ENCODE measurements at places on chromosomes 1 and 21.

DNA sequence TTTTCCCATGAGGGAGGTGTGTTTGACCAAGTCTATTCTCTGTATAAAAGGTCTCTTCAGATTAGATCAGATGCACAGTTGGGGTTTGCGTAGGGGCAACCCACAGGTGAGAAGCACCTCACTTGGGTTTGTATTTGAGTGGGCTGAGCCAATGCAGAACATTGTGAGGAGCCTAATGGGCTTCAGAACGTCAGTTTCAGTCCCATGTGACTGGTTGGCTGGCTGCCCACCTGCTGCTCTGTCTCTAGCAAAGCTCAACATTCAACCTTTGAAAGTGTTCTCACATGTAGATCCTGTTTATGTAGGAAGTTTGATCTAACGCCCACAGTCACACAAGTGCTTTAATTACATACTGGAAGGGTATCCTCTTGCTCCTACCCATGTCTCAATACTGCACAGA lies 105.5 kb downstream of the FASLG start:
- no peak for DNase-seq

GRCh38 chr1:226199971-226200370 lies 13.4 kb upstream of the ACBD3 start:
- no peak for DNase-seq

GRCh38 chr1:8956461-8957349 lies 11.0 kb downstream of the CA6 start:
- no peak for DNase-seq

GRCh38 chr1:89721351-89721750 lies 88.4 kb downstream of the LRRC8C start:
- DNase-seq = peak; percentile 70

- DNase-seq = peak; percentile 42
These were observed 224.5 kb upstream of the CSF3R start for GRCh38 chr1:36707221-36707620.

DNA sequence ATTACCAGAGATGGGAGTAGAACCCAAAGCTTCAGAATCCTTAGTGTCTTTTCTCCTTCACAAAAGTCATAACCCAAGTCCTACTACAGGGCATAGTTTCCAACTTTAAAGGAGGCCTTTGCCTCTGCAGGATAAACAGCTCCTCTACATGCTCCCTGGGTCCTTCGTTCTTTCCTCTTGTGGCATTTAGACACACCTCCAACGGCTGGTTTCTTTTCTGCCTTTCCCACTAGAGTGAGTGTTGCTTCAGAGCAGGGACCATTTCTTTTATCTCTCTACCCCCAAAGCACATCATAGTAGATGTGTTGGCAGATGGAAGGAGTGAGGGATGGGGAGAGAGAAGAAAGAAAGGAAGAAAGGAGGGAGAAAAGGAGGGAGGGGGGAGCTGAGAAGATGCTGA lies 144.7 kb upstream of the SPATA6 start:
- DNase-seq = no peak

DNA sequence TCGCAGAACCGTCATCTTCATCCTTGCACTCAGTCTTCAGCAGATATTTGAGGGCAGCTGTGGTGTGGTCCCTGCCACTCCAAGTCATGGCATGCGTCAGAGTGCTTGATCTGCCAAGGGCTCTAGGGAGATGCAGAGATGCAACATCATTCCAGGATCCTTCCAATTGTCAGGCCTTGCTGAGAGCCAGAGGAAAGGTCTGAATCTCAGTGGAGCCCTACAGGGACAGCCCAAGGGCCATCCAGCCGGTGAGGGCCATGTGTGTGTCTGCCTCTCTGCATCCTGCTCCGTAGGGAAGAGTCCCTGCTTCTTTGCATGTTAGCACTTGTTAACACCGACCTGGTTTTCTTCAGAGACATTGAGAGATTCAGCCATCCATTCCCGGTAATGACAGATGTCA lies 17.6 kb downstream of the MAPKAPK2 start:
- DNase-seq = no peak

GRCh38 chr1:64392109-64392508 lies 77.8 kb upstream of the CACHD1 start:
- no peak for DNase-seq

DNA sequence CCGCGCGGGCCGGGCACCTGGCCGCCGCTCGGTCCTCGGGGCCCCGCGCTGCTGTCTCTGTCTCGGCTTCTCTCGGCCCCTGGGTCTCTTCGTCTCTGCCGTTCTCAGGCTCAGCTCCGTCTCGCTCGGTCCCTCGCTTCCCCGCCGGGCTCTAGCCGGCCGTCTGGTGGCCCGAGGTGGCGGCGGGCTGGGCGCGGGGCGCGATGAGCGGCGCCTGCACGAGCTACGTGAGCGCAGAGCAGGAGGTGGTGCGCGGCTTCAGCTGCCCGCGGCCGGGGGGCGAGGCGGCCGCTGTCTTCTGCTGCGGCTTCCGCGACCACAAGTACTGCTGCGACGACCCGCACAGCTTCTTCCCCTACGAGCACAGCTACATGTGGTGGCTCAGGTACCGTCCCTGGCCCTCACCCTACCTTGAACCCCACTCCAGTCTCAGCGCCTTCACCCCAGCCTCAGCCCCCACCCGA lies 355 bp downstream of the SHISAL2A start:
- no peak for DNase-seq

- no peak for DNase-seq
These were observed 96.0 kb upstream of the USP24 start for GRCh38 chr1:55311057-55311641.

DNA sequence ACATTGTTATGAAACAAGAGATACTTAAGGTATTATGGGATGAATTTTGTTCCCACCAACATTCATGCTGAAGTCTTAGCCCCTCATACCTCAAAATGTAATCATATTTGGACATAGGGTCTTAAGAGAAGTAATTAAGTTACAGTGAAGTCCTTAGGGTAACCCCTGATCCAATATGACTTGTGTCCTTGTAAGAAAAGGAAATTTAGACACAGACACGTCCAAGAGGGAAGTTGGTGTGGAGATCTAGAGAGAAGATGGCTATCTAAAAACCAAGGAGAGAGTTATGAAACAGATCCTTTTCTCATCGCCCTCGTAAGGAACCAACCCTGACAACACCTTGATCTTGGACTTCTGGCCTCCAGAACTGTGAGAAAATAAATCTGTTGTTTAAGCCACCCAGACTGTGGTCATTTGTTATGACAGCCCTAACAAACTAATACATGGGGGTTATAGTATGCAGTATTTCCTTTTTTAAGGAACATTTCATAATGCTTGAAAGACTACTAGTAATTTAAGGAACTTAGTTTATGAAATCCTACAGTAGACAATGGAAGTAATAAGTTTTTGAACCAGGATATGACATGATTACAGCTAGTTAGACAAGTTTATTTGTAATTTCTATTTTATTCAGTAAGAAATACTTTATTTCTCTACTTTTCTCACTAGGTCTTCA lies 875.5 kb upstream of the ADGRL2 start:
- peak; percentile 23 for DNase-seq

DNA sequence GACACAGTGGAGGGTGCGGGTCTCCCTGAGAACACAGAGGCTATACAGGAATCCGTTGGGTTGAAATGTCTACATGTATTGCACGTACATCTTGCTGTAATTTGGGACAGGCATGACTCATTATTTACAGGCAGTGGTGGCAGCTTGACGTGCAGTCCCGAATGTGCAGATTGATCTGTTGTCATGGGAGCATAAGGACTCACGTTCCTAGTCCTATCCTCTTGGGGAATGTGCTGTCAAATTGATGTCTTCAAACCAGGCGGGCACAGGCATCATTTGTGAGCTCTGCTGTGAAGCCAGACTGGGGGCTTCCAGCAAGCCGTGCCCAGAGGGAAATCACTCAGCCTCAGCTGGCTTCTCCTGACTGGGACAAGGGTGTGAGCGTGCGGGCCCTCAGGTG lies 40.5 kb downstream of the S100B start:
- no peak for DNase-seq

DNA sequence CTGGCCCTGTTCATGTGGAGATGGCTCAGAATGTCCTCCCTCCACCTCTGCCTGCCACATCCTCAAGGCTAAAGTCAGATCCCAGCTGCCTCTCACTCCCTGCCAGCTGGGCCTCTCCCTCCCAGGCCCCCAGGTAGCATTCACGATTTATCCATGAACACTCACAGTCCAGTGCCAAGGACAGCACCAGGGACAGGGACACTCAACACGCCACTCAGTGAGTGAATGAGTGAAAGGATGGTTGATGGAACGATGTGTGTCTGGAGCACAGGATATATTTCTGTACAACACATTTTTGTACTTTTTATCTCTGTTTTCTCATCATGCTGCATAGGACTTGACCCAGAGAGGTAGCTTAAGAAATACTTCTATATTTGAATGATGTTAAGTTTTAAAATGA lies 10.1 kb downstream of the CYP4A11 start:
- DNase-seq = no peak

- peak; percentile 63 for DNase-seq
These were observed 96.4 kb upstream of the HOOK1 start for GRCh38 chr1:59718064-59718988.

DNA sequence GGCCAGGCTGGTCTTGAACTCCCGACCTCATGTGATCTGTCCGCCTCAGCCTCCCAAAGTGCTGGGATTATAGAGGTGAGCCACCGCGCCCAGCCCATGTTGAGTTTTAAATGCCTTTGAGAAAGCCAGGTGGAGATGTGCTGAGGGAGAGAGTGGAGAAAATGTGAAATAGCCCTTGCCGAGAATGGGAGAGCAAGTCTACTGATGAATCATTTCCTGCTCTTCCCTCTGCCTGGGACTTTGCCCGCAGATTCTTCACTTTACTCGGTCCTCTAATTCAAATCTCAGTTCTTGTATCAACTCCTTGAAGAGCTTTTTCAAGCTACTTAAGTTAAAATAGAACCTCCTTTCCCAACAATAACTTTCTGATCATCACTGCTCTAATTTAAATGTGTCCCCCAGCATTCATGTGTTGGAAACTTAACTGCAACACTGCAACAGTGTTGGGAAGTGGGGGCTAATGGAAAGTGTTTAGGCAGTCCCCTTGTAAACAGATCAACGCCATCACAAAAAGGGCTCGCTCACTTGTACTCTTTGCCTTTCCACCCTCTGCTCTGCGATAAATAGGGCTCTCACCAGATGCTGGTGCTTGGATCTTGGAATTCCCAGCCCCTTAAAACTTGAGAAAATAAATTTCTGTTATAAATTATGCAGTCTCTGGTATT lies 27.8 kb downstream of the OSBPL9 start:
- DNase-seq = no peak

- DNase-seq = no peak
These were observed 28.6 kb downstream of the RNASEL start for GRCh38 chr1:182560392-182560984.
